ENCODE measurements at places on chromosomes 7 and 10. TPM values are rescaled to one million over a fixed set of nuclear protein-coding genes. Genes with fewer than 3 reads are reported as not detected.
A peak's percentile ranks its signal among the peaks of the same experiment; 100 is the strongest.

The CPVL gene
- 86.3 TPM for total RNA-seq

The EPHA1 gene
- total RNA-seq = not detected

The STEAP4 gene
- total RNA-seq = 15.7 TPM

DNA sequence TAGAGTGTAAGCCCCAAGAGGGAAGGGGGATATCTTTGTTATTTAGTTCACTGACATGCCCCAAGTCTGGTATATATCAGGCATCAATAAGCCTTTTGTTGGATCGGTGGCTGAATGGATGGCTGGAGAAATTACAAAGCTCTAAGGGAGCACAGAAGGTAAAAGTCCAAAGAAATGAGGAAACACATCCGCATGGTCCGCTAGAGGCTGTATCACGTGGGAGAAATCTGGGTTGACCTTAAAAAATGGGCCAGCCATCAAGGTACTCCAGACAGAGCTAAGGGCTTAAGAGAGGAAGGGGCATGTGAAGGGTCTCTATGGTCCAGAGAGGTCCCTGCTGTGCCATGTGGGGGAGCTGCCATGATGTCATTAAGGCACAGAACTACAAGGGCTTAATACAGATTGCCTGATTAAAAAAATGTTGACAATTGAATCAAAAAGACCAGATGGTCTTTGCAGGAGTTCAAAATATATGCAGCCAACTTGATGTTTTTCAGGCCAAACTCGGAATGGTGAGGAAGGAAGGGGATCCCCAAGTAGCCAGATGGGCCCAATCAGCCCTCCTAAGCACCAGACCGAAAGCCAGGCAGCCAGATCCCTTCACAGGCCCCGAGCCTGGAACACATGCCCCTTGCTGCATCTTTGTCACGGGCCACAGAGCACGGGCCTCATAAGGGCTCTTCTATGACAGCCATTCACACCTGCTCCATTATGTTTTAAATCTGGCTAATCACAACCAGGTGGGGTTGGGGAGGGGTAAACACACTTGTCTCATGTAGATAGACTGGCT lies 31.9 kb downstream of the SCRN1 start:
- peak overlapping the region; percentile 4 for H3K27ac ChIP-seq
- H3K4me3 ChIP-seq = no peak overlapping the region
- no peak for DNase-seq
- no peaks in the 10 kb centered on the region for H3K36me3 ChIP-seq
- no peaks in the 10 kb centered on the region for H3K27me3 ChIP-seq

DNA sequence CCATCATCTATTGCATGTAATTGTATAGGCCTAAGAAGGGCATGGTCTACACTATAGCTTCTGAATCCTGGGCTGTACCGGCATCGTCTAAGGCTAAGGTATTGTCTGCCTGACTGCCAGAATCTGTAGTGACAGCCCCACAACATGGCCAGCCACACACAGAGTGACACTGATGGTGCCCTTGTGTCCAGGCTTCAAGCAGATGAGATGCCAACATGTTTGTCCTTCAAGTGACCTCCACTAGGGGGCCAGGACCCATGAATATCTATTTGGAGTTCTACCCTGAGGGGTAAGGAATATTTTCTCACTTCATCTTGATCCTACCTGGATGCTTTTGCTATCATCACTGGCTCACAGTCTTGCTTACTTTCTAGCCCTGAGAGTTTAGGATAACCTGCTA lies 1.5 kb downstream of the CYP3A7 start:
- DNase-seq = no peak
- no peaks in the 10 kb centered on the region for H3K27me3 ChIP-seq
- peaks cover 16% of the 10 kb centered on the region for H3K36me3 ChIP-seq
- no peak overlapping the region for H3K27ac ChIP-seq
- H3K4me3 ChIP-seq = no peak overlapping the region
- no peaks in the 10 kb centered on the region for H3K4me1 ChIP-seq

DNA sequence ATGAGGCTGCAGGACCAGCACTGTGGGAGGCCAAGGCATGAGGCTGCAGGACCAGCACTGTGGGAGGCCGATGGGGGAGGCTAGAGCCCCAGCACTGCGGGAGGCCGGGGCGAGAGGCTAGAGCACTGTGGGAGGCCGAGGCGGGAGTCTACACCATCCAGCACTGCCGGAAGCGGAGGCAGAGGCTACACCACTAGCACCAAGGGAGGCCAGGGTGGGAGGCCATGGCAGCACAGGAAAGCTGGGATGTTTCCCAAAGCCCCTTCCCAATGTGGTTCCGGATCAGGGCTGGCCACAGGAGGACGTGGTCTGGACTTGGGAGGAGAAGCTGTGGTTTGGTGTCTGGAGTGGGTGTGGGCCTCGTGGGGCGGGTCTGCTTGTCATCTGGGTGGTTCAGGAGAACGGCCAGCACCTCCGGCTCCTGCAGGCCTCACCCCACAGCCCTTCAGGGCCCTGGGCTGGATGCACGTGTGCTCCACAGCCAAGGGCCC lies 43.6 kb downstream of the PDGFA start:
- no peak for DNase-seq
- H3K27ac ChIP-seq = no peak overlapping the region
- peaks cover 18% of the 10 kb centered on the region for H3K4me1 ChIP-seq

DNA sequence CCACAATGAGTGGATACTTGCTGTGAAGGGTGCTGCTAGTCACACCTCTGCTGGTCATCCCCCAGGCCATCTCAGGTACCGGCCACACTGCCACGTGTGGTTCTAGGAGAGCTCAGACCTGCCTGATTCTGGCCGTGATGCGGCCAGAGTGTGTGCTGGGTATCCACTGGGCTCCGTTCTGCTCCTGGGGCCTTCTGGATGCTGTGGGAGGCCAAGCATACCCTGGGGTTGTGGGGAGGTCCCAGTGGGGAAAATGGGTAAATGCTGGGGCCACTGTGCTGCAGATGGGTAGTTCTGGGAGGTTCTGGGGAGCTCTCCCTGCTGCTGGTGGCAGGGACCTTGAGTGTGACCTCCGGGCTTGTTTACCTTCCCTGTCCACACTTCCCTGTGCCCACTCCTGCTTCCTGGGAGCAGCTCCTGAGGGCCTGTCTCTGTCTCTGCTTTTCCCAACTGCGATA lies 318.4 kb downstream of the GLRX3 start:
- peaks cover 94% of the 10 kb centered on the region for H3K27me3 ChIP-seq
- H3K4me1 ChIP-seq = no peaks in the 10 kb centered on the region
- DNase-seq = no peak

Data from left ventricle myocardium inferior (tissue), 1 donor.